ENCODE measurements at places on chromosomes 4 and X.

DNA sequence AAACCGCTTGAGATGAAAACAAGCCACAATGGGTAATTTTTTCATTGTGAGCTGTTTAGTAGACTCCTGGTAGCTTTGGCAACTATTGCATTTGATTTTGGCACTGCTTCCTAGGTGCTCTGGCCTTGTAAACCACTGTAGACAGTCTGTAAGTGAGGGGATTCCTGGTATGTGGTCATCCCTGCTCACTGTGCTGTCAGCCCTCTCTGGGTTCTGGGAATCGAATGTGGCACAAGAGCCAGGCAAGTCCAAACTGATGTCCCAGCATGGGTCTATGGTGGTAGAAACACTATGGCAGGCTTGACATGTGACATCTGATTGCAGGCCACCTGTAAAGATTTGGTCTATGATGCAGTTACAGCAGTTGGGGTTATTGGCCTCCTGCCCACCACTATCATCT lies 2.5 kb downstream of the USP51 start:
- no peak for DNase-seq

GRCh38 chr4:71270901-71271300 lies 67.9 kb upstream of the SLC4A4 start:
- DNase-seq = peak; percentile 2

- DNase-seq = no peak
These were observed 1.1 kb upstream of the DKK2 start for GRCh38 chr4:107037199-107037584.

DNA sequence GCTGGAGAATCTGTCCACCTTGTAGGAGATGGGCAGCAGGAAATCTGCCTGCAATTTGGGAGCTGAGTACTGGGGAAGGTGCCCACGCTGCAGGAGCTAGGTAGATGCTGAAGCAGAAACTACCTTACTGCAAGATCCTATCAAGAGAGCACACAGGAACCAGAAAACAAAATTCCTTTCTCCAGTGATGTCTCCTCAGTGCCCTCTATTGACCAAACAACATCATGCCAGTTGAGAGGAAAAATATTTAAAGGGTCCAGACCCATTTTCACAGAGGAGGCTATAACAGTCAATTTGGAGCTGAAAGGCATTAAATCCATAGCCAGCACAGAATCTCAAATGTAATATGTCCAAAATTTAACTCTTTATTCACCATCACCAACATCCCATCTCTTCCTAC lies 406.8 kb downstream of the SLITRK2 start:
- no peak for DNase-seq

DNA sequence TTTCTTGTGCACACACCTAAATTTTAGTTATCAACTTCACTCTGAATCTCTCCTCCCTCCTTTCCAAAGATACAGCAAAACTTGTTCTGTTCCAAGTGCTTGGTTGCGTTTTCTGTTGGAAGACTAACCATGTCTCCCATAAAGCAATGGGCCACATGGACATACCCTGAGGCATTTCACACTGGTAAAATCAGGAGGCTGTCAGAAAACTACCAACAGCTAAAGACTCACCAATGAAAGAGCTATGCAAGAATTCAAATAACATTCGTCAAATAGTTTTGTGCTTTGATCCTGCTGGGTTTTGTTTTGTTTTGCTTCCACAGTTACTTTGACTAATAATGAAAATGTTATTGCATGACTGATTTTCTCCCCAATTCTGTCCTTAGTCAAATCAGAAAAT lies 46.0 kb downstream of the PHEX start:
- no peak for DNase-seq

- no peak for DNase-seq
These were observed 68.8 kb downstream of the ZAR1 start for GRCh38 chr4:48558819-48559218.

GRCh38 chrX:100662796-100663195 lies 18.8 kb downstream of the SRPX2 start:
- DNase-seq = no peak

GRCh38 chrX:74023203-74023602 lies 280.8 kb upstream of the ZCCHC13 start:
- DNase-seq = no peak

GRCh38 chr4:4259484-4260100 lies 11.6 kb upstream of the TMEM128 start:
- no peak for DNase-seq

DNA sequence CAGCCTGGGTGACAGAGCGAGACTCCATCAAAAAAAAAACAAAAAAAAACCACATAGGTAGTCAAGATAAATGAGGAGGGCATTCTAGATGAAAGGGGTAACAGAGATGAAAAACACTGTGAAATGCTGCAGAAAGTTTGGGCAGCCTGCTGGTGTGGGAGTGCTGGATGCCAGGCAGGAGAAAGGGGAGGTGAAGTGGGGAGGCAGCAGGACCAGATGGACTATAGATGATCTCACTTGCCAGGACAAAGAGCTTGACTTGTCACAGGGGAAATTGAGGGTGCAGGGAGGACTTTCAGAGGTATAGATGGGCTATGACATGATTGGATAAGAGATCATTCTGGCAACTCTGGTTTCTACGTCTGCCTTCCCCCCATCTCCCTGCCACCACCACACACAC lies 519.7 kb upstream of the ZFP42 start:
- no peak for DNase-seq

DNA sequence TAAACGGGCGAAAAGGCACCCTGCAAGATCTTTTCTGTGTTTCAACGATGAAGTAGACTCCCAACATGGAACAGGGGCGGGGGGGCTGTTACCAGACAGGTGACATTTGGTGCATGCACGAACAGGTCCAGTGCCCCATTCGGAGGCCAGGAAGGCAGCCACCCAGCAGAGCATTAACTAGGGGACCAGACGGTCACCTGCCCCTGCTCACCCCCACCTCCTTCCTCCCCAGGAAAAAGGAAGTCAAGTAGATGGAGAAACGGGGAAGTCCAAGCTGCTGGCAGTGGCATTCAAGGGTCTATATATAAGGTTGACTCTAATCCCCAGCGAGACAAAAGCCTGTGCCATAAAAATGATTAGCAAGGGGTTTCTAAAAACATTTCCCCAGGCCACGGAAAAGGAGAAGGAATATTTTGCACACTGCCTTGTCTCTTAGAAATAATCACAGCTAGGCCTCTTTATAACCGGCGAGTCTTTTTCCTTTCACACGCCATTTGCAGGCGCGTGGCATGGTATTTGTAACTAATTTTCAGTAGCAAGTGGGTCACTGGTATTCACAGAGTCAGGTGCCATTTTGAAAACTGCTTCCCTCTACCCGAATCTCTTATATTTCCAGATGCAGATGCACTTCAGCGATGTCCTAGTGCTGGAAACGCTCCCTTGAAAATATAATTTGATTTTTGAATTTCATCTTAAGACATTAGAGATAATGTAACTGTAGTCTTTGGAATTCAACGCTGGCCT lies 1.2 kb upstream of the TMSB4X start:
- DNase-seq = no peak

GRCh38 chr4:172786039-172786792 lies 382.4 kb upstream of the GALNT7 start:
- no peak for DNase-seq

- no peak for DNase-seq
These were observed 5.5 kb upstream of the HMGB3 start for GRCh38 chrX:150977411-150978162.

GRCh38 chr4:173590697-173591096 lies 60.7 kb upstream of the HAND2 start:
- DNase-seq = no peak

- no peak for DNase-seq
These were observed 47.4 kb upstream of the MND1 start for GRCh38 chr4:153297116-153297515.

- DNase-seq = no peak
These were observed 201.5 kb upstream of the GATB start for GRCh38 chr4:151962138-151962823.

DNA sequence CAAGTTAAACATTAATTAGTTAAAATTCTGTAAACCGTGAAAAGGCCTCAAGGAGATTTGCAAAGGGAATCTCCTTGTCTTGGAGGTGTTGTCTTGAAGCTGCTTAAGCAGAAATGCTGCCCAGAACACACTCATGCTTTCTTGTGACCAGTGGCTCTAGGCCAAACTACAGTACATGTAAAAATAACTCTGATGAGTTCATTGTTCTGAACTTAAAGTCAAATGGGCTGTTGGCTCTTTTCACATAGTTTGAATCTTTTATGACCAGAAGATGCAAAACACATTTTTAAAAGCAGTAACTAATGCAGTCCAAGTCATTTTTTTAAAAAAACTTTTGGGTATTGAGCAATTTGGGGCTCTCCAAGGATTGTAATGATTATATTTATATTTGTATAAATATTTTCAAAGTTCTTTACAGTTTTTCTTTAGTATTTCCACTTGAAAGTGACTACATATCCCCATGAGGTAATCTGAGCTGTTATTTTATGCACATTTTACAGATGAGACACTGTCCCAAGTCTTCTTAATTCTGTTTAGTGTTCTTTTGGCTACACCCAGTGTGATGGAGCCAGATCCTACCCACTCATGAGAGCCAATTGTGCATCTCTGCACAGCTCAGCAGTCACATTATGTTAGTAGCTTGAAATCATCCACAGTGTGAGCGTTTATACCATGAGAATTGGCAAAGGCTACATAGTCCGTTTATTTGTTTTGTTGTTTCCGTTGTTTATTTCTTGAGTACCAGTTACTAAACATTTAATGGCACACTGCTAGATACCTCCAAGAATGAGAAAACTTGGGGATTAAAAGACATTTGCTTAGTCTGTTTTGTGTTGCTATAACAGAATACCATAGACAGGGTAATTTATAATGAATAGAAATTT lies 112.8 kb upstream of the ATXN3L start:
- DNase-seq = no peak

DNA sequence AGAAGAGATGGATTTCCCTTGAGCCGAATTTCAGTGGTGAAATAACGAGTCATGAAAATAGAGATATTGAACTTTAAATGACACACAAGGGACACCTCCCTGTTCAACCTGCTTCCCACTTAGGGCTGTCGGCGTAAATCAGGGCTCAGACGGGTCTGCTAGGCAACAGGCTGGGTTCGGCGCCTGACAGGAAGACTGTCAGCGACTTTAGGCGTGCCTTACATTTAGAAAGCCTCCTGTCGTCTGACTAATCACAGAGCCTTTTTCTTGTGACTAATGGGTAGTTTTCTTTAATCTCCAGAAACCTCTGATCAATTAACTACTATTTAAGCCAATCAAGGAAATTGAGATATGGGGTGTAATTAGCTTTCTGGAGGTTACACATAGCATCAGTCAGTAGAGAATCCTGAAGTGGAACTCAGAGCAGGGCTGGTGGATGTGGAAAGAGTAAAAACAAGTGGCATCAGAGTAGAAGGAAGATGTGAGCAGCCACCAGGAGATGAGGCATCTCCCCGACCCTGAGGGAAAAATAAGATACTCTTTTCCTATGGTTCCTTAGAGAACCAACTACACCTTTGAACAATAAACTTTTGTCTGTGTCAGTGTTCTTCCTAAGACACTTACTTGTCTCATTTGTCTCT lies 86.2 kb upstream of the HS3ST1 start:
- DNase-seq = no peak

- no peak for DNase-seq
These were observed 47.9 kb downstream of the TET2 start for GRCh38 chr4:105194328-105195231.

DNA sequence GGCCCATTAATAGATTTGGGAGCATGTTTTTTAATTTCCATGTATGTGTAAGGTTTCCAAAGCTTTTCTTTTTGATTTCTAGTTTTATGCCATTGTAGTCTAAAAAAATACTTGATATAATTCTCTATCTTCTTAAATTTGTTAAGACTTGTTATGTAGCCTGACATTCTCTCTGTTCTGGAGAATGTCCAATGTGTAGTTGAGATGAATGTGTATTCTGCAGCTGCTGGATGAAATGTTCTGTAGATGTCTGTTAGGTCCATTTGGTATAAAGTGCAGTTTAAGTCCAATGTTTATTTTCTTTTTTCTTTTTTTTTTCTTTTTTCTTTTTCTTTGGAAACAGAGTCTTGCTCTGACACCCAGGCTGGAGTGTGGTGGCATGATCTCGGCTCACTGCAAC lies 378.5 kb upstream of the MAD2L1 start:
- DNase-seq = no peak

DNA sequence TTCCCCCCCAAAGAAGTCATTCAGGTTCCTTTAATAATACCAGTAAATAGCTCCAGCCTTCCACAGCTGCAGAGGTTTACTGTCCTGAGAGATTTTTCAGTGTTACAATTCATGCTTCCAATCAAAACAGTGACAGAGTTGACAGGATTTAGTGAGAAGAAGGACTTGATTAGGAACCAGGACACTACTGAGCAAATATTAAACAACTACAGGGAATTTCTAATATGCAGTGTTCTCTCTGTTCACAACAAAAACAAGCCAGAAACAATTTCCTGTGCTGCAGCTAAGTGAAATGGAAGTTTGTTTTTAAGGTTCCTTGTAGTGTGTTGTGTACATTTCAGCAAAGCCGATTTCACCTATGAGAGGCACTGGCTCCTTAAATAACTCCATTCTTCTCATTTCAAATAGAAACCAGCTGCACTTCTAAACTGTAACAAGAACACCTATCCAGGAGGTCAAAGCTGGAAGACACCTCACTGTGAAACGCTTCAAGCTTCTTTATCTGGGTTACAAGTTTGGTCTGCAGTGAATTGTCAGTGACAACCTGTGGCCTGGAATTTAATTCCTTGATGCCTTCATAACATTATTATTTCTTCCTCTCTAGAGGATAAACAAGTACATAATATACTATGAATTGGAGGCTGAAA lies 149.3 kb downstream of the RASL11B start:
- no peak for DNase-seq

GRCh38 chrX:50067435-50068284 lies 133.1 kb downstream of the AKAP4 start:
- no peak for DNase-seq

GRCh38 chrX:68114573-68115129 lies 318.6 kb downstream of the OPHN1 start:
- no peak for DNase-seq

- DNase-seq = no peak
These were observed 91.5 kb upstream of the ZNF827 start for GRCh38 chr4:146029939-146030710.

GRCh38 chr4:123555233-123555806 lies 158.7 kb downstream of the SPRY1 start:
- no peak for DNase-seq

GRCh38 chrX:1239681-1240142 lies 27.3 kb upstream of the CRLF2 start:
- no peak for DNase-seq

GRCh38 chrX:152038804-152039203 lies 64.3 kb upstream of the GABRE start:
- DNase-seq = no peak

GRCh38 chr4:180589575-180589974 lies 1653.6 kb upstream of the TENM3 start:
- DNase-seq = no peak

DNA sequence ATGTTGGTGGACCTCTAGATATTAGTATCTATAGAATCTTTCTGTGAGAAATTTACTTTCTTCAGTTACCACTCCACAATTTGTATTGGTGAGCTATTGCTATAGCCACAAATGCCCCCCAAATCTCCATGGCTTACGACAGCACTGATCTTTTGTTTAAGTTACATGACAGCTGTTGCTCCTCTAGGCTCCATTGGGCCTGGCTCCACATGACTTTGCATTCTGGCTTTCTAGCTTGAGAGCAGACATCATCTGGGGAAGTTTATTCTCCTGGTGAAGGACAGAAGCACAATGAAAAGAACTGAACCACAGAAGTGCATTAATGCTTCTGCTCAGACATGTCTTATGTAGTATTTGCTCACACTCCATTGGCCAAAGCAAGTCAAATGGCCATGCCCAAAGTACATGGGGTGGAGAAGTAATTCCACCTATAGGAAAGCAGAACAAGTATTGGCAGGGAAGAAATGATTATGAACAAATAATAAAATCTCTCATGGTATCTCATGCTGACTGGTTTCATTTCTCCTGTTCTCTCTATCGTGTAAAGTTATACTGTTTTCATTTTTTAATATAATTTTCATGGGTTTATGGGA lies 126.6 kb upstream of the FAM9C start:
- no peak for DNase-seq

All from stimulated activated CD8-positive, alpha-beta memory T cell treated with anti-CD3 and anti-CD28 coated beads, Interleukin-7, amount 100 ng/mL, for 4 hours (primary cell).